ENCODE measurements at places on chromosomes 12 and 14.

- no peak for DNase-seq
These were observed 60.8 kb downstream of the TMCC3 start for GRCh38 chr12:94589591-94590001.

DNA sequence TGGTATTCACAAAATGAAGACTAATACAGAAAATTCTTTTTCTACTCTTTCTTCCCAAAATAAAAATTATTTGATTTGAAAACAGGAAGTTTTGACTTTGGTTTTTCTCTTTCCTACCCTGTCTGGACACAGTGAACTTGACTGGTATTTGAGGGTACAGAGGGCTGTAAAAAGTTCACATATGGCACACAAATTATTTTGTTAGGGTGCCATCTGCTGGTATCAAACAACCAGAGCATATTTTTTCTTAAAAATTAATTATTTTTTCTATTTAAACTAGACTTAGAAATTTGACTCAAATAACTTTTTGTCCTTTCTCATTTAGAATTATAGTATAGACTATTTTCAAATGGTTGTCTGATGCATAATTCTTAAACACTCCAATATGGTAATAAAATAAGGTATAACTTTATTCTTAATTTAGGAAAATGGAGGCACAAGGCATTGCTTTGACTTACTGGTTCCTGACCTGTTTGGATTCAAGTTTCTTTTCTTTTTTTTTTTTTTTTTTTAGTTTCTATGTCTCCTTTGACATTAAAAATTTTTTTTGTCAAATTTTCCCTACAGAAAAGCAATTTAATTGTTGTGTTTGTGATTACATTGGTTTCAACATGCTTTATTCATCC lies 390.6 kb downstream of the PRKD1 start:
- no peak for DNase-seq

- DNase-seq, result no peak
These were observed 72.7 kb downstream of the SAMD4A start for GRCh38 chr14:54639611-54640010.

GRCh38 chr12:25521625-25522256 lies 31.3 kb downstream of the LMNTD1 start:
- no peak for DNase-seq

DNA sequence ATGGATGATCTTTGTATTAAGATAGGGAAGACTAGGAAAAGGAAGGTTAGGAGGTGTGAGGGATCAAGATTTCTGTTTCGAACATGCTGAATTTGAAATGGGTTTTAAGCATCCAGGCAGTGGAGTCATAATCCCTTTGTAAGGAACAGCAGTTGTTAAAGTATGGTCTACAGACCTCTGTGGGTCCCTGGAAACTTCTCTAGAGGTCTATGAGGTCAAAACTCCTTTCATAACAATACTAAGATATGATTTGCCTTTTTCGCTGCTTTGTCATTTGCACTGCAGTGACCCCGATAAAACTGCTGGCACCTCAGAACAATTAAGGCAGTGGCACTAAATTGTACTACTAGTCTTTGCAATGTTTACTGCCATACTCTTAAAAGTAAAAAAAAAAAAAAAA lies 1.5 kb downstream of the RAD51AP1 start:
- DNase-seq, result no peak

DNA sequence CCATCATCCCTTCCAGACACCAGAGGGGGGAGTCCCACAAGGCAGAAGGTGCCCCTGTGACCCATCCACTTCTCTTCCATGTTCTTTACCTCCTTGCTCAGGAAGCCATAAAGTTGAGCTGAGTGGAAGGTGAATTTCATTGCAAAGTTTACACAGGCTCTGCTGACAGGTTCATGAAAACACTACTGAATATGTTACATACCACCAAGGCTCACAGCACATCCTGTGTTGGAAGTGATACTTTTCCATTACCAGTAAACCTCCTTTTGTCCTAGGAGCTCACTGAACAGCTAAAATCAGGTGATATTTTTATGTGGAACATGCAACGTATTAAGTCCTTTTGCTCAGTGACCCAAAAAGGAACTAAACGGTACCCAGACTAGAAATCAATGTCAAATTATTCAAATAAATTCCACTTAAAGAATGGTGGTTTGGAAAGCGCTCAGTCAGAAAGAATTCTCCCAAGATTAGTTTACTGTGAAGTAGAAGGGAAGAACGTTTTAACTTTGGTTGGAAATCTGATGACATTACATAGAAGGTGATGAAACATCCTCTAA lies 196.2 kb upstream of the NUDT4 start:
- DNase-seq, result no peak
